Muscle of leg (tissue), 16 donors: ENCODE measurements at places on chromosomes 3 and 15. TPM values are rescaled to one million over a fixed set of nuclear protein-coding genes. Genes with fewer than 3 reads are reported as not detected.

DNA sequence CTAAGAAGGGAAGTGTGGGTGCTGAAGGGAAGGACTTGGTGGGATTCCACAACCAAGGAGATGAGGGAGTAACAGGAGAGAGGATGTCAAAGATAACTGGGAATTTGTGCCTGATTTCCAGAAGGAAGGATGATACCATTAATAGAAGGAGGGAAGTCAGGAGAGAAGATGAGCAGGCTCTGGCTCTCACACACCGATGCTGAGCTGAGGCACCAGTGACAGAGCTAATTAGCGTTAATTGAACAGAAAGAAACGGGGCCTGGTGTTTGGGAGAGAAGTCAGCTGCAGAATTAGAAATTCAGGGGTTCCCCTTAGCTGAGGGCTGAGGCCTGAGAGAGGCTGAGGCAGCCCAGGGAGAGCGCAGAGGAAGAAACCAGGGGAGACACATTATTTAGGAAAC lies 11.9 kb upstream of the PDIA5 start:
- DNase-seq: no peak

DNA sequence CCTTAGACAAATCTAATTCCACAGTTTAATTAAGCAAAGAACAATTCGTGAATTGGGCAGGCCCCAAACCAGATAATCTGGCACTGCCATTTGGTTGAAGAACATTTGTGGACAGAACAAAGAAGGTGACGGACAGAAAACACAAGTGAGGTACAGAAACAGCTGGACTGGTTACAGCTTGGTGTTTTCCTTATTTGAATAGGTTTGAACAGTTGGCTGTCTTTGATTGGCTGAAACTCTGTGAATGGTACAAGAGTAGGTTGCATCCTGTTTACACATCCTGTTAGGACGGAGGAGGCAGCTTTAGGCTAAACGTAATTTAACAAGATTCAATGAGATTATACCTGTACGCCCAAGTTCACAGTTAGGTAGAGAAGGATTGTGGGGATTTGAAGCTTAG lies 114.4 kb downstream of the LPP start:
- DNase-seq: no peak

DNA sequence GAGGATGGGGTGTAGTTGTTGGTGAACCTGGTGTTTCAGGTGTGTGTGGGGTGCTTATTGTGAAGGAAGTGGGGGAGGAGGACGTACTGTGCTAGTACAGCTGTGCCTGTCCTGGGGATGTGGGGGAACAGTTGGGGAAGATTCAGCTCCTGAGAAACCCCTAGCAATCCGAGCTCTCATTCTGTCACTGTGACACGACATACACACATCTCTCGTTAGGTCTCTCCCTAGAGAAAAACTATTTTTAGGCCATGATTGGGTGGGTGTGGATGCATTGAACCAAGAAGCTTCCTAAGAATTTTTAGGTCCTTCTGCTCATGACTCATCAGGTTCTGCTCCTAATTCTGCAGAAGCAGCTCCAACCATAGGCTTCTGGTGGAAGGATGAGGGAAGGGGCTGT lies 54.3 kb downstream of the SLC30A4 start:
- no peak for DNase-seq

- DNase-seq: no peak
Observed at GRCh38 chr3:139670196-139670595, 7.6 kb downstream of the NMNAT3 start.

DNA sequence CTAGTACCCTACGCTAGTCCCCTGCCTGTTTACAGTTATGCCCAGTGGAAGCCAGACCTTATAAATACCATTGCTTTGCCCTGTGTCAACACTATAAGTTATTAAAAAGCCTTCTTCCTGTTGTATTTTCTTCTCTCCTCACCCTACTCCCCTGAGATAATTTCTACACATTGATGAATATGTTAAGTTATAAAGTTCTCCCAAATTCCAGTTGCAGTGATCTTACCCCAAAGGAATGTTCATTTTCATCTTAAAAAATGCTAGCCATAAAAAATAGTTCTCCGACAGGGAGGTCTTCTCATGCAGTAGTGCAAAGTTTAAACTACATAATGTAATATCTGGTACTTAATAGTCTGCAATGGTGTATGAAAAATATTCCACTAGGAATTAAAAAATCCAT lies 58.6 kb downstream of the MAP2K5 start:
- DNase-seq: no peak

- DNase-seq: no peak
Observed at GRCh38 chr3:146653978-146654377, 48.8 kb upstream of the PLSCR5 start.

DNA sequence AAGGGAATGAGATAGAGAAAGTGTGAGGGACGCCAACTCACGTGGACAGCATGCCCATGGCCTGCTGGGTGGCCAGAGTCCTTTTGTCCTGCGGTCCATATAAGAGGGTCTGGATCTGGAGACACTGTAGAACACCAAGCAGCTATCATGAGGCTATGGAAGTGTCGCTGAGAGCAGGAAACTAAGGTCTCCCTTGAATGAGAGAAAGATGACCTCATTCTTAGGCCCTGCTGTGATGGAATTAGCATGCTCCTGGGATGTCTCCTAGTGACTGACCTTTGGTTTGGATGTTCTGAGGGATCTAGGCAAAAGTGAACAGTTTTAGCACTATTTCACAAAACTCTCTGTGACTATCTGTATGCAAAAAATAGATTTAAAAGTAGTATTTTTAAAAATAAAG lies 34.4 kb downstream of the SYNM start:
- DNase-seq: no peak

DNA sequence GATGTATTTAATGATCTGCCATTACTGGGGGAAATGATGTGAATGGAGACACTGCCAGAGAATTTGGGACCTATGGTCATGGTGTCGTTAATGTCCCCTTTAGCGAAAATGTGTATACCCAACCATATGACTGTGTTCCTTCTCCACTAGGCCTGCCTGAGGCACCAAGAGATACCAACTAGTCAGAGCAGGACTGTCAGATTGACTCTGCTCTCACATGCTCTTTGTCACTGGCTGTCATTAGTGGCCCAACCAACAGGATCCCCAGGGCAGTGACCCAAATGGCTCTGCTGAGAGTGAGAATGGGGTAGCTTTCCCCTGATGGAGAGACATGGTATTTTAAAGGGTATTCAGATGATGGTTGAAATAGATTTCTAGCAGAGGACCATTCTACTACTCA lies 2.8 kb downstream of the TAGLN3 start:
- DNase-seq: no peak

DNA sequence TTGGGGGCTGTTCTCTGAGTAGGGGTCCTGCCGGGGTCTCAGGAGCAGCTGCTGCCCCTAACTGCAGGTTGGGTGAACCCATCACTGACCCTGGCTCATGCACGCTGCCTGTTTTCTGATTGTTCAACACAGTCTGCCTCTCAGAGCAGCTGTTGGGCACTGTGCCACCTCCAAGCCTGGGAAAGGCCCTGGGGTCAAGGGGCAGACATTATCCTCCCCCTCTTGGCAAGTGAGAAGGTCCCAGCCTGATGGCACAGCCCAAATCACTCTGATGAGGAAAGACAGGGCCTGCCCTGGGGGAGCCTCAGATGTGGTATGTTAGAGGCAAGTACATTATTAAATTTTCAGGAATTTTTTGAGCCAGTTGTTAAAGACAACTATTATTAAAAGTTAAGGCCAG lies 14.1 kb upstream of the GNAT1 start:
- DNase-seq: peak; percentile 45

DNA sequence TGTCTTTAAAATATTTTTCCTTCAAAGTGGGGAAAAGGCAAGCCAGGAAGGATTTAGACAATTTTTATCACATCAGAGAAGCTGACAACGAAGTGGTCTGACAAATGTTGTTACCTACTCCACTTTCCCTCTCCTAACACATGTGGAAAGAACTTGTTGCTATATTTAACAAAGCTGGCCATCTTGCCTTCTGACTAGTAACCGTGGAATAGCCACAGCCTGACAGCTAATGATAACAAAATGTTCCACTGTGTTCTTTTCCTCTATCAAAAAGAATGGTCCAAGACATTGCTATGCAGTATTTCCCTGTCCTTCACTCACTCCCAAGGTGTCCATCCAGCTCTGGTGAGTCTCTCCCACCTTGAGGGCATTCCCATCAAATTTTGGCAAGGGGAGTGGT lies 481.4 kb upstream of the THBS1 start:
- no peak for DNase-seq

DNA sequence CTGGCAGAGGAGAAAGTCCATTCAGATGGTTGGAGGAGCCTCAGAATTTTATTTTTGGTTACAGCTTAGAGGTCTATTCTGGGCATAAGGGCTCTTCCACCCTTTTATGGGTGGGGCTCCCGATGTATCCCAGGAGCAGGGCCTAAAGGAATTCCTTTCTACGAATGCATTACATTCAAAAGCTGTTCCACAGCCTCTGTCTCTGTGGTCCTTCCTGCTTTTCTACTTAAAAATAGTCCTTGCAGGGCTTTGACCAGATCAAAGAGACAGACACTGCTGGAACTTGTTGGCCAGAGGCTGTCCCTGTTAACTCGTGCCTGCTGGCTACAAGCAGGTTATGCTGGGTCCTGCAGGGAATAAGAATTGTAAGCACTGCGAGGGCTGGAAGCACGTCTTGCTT lies 14.4 kb upstream of the NOX5 start:
- DNase-seq: peak; percentile 35

DNA sequence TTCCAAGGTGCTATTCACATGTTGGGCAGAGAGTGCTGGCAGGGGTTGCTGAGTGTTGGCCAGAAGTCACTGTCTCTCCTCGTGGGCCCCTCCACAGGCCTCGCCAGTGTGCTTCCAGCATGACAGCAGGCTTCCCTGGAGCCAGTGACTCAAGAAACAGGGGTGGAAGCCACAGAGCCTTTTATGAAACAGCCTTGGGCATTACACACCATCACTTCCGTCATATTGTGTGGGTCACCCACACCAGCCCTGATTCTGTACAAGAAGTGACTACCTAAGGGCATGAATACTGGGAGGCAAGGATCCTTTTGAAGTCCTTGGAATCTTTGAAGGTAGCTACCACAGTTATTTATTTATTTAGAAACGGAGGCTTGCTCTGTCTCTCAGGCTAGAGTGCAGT lies 177.6 kb upstream of the UBE3A start:
- DNase-seq: no peak

GRCh38 chr15:75779504-75779903 lies 63.7 kb upstream of the UBE2Q2 start:
- DNase-seq: no peak

- DNase-seq: no peak
Observed at GRCh38 chr3:159757341-159758060, 231.1 kb upstream of the IL12A start.

- no peak for DNase-seq
Observed at GRCh38 chr3:14553871-14554270, 13.7 kb upstream of the GRIP2 start.

DNA sequence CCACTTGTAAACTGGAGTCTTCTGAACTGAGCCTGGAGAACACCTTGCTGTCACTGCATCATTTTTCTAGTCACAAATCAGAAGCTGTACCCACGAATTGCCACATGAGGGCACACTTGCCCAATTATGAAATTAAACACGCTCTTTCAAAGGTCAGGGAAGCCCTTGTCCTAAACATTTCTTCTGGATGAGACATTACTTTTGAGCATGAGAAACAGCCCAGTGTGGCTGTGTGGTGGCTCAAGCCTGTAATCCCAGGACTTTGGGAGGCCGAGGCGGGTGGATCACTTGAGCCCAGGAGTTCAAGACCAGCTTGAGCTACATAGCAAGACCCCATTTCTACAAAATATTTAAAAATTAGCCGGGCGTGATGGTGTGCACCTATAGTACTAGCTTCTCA lies 27.5 kb upstream of the CFAP161 start:
- DNase-seq: peak; percentile 76

GRCh38 chr3:107432013-107432515 lies 54.8 kb downstream of the CCDC54 start:
- DNase-seq: peak; percentile 29

GRCh38 chr3:177960722-177961121 lies 575.5 kb upstream of the KCNMB2 start:
- DNase-seq: no peak

GRCh38 chr3:197746801-197747237 lies 2.9 kb upstream of the FYTTD1 start:
- DNase-seq: peak; percentile 55

- DNase-seq: no peak
Observed at GRCh38 chr3:159882790-159883779, 105.5 kb upstream of the IL12A start.

DNA sequence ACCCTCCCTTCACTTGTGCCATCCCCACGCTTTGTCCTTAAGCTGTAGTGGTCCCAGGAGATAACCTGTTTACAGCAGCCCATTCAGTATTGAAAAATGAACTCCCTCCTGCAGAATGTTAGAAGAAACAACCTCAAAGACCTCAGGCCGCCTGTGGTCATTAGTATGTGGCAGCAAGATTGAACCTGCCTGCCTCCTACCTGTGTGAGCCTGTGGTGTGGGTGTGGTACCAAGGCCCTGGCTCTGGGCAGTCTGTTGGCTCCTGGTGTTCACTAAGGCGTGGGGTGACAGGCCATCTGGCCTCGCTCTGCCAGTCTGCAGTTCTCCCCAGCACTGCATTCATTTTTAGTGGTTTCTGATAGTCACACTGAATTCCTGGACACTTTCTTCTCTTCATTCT lies 21.0 kb downstream of the LSM3 start:
- no peak for DNase-seq

GRCh38 chr15:43911235-43911781 lies 84.5 kb downstream of the WDR76 start:
- DNase-seq: peak; percentile 73

DNA sequence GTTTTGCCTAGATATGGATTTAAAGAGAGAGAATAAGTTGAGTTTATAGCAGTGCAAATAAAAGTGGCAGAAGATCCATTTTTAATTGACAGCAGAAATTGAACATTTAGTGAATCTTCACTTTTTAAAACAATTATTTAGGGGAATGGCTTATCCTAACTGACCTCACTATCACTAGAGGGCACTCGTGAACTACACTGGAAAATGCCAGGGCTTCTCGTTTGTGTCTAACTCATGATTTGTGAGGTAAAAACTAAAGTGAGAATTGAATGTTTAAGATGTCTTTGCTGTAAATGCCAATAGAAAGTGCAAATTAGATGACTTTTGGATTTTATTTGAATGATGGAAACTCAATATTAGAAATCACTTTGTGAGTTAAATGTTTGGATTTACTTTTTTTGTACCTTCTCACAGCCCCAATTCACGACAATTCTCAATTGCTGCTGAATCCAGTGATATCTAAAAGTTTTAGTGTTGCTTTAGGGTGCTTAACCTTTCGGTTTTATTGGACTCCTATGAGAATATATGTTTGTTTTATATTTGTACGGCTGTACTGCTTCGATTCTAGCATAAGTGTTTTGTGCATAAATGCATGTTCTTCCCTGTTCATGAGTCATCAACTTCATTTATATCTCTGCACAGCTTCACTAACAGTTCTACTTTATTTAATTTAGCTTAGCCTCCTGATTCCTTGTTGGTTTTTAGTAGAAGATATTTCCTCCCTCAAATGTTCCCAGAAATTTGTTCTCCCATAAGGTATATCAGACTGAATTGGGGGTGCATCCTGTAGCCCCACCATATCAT lies 462.1 kb downstream of the MFSD1 start:
- peak; percentile 53 for DNase-seq

Gene ADGRG7
- not detected for total RNA-seq

Gene SKOR1
- 0.31 TPM for total RNA-seq

Gene PLA2G4B
- total RNA-seq: 7.2 TPM

Gene STARD5
- 3.7 TPM for total RNA-seq

Gene SNTN
- not detected for total RNA-seq

Gene ESYT3
- total RNA-seq: 11.0 TPM

Gene CRYGS
- 2.5 TPM for total RNA-seq

Gene P2RY13
- 0.75 TPM for total RNA-seq

Gene SLC2A2
- under 0.01 TPM for total RNA-seq

Gene CEP19
- total RNA-seq: 1.8 TPM

Gene CAV3
- 282 TPM for total RNA-seq

Gene APOD
- total RNA-seq: 19.2 TPM

Gene RHOV
- total RNA-seq: 0.13 TPM

Gene ISG20
- 0.35 TPM for total RNA-seq

Gene ATR
- 15.0 TPM for total RNA-seq
